H7 (cell line): ENCODE measurements at places on chromosomes 13 and 19. TPM values are rescaled to one million over a fixed set of nuclear protein-coding genes. Genes with fewer than 3 reads are reported as not detected.

- no peak for DNase-seq
Observed at GRCh38 chr13:31631071-31631470, 108.3 kb upstream of the RXFP2 start.

GRCh38 chr19:44050740-44051649 lies 841 bp upstream of the ZNF223 start:
- no peak for DNase-seq

DNA sequence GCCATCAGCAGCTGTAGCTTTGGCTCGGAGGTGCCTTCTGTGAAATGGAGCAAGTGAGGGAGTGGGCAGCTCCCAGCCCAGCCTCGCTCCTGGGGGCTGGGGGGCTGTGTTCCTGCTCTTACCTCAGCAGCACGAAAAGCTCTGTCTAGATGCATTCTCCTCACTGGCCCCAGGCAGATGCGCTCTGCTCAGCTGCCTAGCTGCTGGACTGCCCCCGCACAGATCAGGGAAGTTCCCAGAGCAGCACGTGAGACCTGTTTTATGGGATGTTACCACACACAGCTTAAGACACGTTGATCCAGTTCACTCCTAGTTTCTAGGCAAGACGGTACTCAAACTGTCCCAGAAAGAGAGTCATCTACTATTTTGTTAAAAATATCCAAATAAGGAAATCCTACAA lies 13.6 kb downstream of the LCP1 start:
- no peak for DNase-seq

DNA sequence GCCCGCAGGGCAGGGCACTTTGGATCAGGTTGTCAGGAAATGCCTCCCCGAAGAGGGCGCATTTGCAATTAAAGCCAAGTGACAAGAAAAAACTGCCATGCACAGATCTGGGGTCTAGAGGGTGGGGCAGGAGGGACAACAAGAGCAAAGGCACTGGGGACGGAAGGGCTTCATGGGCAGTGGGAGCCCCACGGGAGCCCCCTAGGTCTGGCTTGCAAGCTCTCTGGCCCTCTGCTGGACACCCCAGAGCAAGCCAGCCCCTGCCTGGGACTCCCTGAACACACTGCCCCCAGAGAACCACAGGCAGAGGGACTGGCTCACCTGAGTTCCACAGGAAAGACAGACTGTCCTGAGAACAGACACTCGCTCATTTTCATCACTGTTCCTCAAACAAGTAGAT lies 30.2 kb upstream of the C19orf12 start:
- peak; percentile 79 for DNase-seq

GRCh38 chr13:48667136-48667535 lies 13.4 kb downstream of the CYSLTR2 start:
- DNase-seq, result no peak

The KLK1 gene
- total RNA-seq, result not detected in 2 replicates

The FFAR1 gene
- total RNA-seq, result not detected in 2 replicates

The ZNF540 gene
- total RNA-seq, result not detected in 2 replicates

The GRIK5 gene
- 15.7 and 16.4 TPM in 2 replicates for total RNA-seq

The FPR2 gene
- total RNA-seq, result not detected in 2 replicates
